ENCODE measurements at places on chromosomes 5 and 9.

DNA sequence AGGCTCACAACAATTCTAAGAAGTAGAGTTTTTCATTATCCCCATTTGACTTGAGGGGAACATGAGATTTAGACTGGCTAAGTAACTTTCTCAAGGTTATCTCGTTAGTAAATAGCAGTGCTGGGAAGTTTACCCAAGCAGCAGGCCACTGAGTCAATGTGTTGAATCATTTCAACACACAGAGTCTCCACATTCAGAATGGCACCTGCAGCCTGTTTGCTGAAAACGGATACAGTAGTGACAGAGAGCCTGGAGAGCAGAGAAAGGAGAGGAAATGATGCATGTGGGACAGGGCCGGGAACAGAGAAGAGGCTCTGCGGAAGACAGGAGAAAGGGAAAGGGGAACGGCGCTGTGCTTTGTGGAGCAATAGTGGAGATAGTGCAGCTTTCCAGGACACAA is 33.5 kb upstream of the ZSWIM6 start:
- no peak for DNase-seq

GRCh38 chr9:95505717-95506427 is 10.9 kb downstream of the PTCH1 start:
- no peak for DNase-seq

- no peak for DNase-seq
Observed at GRCh38 chr5:153813901-153814300, 224.8 kb downstream of the FAM114A2 start.

GRCh38 chr9:78533500-78533899 is 236.6 kb downstream of the PSAT1 start:
- no peak for DNase-seq

DNA sequence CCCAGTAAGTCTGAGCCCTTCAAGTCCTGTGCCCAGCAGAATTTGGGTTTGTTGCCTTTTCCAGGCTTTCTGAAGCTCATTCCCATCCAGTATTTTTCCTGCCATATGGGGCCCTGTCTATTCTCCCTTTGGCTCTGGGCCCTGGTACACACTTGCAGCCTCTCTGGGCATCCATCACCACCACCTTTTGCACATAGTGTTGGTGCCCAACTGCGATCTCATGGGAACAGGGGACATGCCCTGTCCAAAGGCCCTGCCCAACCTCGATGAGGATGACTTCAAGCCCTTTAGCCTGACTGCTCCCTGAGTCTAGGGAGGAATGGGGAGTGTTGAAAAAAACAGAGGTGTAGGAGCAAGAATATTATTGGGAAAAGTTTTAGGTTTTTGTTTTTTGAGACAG is 11.5 kb downstream of the RGS3 start:
- DNase-seq = no peak

DNA sequence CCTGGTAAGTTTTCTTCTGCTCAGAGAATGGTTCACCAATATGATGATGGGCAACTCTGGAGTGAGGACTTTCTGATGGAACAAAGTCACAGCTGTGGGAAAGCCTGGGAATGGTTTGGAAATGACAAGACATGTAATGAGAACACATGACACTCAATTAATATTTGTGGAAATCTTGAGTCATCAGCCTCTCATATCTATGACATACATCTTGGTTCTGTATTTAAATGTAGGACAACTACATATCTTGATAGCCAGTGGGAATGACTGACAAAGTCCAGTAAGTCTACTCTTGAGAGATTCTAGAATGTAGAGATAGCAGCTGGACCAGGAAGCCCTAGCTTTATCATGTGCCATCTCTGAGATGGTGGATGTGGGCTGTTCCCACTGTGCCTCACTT is 85.5 kb downstream of the PALM2AKAP2 start:
- DNase-seq = no peak

GRCh38 chr5:1561402-1561929 is 37.7 kb upstream of the LPCAT1 start:
- no peak for DNase-seq

- no peak for DNase-seq
Observed at GRCh38 chr5:9009931-9010651, 535.8 kb downstream of the SEMA5A start.

DNA sequence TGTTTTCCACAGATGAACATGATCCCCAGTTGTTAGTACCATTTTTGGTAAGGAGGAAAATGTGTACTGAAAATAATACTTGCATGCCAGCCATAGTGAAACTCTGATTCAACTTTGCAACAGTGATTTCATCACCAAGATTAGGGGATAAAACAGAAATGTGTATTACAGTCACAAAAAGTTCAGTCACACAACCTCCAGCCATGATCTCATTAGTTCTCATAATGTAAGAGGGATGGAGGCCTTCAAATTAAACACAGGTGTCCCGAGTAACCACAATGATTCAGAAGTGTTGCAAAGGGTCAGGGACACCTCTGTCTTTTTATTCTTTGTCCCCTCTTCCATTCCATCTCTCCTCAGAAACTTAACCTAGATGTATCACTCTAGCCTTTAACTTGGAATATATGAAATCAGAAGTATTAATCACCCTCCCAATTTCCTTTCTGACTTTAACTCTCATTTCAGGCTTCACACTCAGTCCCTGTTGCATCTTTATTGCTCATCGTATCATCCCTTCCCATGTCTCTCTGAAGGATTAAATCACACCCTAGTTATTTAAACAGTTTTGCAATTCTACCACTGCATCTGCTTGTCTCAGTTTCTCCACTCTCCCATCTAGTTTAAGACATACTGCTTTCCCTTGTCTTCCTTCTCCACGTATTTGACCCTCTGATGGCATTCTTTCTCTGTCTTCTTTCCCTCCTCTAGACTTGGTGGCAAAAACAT is 291.2 kb downstream of the ADAMTS6 start:
- no peak for DNase-seq

GRCh38 chr5:56838409-56839039 is 23.2 kb downstream of the MAP3K1 start:
- DNase-seq = no peak

DNA sequence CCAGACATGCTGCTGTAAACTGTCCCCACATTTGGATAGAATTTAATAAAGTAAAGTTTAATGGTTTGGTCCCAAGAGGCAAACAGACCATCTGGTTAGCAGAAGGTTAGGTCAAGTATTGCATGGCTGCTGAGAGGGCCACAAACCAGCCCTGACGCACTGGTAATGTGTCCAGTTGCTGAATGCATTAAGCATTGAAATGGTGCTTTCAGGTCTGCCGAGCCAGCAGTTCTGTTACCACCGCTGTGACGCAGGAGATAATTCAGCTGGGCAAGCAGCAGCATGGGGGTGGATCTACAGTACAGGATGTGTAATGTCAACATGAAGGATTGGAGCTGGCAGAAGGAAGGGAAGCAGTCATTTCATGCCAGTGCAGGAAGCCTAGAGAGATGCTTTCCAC is 16.0 kb downstream of the ZNF462 start:
- DNase-seq = no peak

DNA sequence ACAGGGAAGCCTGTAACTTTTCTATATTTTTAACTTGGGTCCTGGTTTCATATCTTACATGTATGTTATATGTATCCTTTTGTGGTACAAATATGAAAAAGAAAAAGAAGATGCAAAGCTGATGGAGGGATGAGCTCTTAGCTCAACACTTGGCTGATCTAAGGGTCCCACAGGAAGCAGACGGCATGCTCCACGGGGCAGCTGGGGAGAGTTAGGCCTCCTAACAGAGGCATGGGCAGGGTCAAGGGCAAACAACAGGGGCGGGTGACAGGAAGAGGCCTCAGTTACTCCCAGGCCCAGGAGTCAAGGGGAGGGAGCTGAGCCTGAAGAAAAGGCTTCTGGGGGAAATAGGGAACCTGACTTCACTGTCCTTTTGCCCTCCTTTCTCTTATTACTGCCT is 287.2 kb downstream of the ZSWIM6 start:
- no peak for DNase-seq

DNA sequence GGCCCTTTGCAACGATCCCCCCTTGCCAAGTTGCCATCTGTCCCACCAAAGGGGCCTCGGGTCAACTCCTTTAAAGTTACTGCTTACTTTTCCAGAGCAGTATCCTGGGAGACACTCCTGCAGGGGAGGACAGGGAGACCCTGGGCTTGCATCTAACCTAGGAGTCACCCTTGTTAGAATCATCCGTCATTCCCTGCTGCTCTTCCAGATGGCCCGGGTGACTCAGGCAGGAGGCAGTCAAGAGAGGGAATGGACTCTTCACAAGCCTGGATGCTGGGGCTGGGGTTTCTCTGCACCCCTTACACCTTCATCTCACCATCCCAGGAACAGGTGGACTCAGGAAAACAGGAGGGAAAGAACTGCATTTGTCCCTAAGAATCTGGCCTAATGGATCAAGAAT is 175.6 kb downstream of the GABBR2 start:
- no peak for DNase-seq

- DNase-seq = no peak
Observed at GRCh38 chr9:90058182-90058763, 453.5 kb downstream of the GADD45G start.

- no peak for DNase-seq
Observed at GRCh38 chr9:114035221-114035844, 42.8 kb downstream of the AMBP start.

DNA sequence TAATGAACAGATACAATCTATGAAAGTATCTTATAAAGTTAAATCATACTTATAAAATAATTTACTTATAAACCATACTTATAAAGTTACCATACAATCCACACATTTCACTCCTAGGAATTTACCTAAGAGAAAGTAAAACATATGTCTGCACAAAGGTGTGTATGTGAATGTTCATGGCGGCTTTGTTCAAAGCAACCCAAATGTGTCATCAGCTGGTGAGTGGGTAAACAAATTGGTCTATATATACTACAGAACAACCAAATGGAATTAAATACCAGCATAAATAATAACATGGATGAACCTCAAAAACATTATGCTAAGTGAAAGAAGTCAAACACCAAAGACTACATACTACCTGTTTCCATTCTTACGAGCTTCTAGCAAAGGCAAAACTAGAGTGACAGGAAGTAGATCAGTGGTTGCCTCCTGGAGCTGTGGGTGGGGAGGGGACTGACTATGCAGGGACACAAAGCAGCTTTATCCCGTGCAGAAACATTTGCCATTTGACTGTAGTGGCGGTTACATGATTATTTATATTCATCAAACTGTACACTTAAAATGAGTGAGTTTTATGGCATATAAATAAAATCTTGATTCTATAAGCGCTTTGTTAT is 10.6 kb downstream of the TRAF1 start:
- DNase-seq = no peak

GRCh38 chr5:90881626-90882150 is 323.1 kb downstream of the ADGRV1 start:
- DNase-seq = no peak

DNA sequence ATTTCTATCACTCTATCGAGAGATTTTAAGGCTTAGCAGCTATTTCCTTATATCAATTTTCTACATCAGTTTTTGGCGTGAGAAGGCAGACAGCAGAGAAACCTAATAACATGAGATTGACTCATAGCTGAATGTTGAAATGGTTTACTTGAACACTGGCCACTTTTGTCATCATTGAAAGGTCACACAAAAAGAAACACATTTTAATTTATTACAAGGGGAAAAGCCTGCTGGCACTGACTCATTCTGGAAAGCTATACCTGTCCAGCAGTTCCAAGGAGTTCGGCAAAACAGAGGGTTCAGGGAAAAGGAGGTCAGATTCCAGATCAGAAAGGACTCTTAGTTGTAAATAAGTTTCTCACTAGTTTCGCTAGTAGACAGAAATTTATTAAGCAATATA is 566.4 kb downstream of the DNAH5 start:
- DNase-seq = no peak

DNA sequence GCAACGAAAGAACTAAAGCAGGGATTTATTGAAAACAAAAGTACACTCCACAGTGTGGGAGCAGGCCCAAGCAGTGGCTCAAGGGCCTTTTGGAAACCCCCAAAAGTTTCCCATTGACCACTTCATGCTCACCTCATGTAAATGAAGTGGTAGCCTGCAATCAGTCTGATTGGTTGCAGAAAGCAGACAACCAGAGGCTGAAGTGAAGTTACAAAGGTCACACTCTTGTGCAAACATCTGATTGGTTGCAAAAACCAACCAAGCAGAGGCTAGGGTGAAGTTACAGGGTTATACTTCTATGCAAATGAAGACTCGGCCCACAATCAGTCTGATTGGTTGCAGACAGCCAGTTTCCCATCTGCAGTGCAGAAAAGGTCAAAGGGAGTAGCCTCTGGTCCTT is 258.0 kb downstream of the YTHDC2 start:
- no peak for DNase-seq

- DNase-seq = no peak
Observed at GRCh38 chr5:135600152-135600570, 21.4 kb upstream of the CXCL14 start.

DNA sequence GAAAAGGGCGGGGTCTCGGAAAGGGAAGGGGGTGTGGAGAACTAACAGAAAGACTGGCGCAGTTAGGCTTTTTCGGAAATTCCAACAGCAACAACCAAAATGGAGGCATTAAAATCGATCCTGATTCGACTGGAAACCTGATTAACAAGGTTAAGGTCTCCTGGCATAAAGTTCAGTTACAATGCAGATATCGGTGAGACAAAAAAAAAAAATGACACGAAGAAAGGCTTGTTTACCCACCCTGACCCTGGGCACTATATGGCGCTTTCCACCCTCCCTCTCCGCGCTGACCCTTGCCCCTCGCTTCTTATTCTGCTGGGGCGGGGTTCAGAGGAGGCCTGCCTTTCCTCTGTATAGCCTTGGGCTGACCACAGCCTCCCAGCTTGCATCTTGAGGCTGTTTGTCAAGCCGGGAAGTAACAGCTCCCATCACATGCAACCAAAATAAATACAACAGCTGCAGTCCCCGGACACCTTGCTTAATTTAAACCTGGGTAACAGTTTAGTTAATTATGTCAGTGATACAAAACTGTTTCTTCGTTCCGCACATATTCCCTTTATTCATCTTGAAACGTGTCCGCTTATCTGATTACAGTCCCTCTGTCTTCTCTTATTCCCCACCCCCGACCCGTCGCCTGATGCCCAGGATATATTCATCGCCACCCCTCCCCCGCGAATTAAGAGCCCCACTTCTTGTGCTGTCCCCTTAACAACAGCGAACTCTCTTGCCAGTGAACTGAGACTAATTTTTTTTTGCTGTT is 795 bp upstream of the PJA2 start:
- DNase-seq = no peak

DNA sequence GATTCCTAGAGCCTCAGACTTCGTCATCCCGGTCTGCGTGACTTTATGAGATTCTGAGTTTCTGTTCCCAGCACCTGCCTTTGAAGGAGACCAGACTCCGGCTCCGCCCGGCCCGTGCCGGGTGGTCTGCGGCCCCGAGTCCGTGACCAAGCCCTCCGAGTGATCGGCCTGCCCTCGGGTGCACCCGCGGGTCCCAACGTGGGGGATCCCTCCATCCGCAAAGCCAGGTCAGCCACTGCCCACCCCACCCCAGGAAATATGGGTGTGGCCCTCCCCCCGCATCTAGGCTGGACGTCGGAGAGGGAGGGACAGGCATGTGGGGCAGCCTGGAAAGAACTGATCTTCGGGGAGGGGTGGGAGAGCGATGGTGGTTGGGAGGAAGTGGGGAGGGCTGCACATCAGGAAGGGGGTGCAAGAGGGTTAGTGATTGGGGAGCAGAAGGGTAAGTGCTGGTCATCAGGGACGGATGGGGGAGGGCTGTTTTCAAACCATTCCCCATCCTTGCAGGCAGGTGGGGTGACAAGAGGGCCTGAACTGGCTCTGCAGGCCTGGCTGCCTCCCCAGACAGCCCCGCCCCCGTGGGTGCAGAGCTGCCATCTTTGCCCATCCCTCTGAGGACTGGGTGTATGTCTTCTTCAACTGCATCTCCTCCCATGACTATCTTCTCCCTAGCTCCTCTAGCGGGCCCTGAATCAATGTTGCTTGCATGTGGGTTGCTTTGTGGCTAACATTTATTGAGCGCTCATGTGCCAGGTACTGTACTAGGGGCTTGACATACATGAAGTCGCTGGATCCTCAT is 747 bp downstream of the LRSAM1 start:
- DNase-seq = no peak

- no peak for DNase-seq
Observed at GRCh38 chr5:4947106-4947505, 193.0 kb upstream of the ADAMTS16 start.

Data from NCI-H2107 (cell line).